Bronchial smooth muscle cell (primary cell): ENCODE measurements at places on chromosomes 5 and 9. TPM values are rescaled to one million over a fixed set of nuclear protein-coding genes. Genes with fewer than 3 reads are reported as not detected.

The DRD1 gene
- total RNA-seq: under 0.01 TPM in 1 of 2 replicates, not detected in the other

The C5orf58 gene
- not detected in 2 replicates for total RNA-seq

The SAXO1 gene
- total RNA-seq: 0.09 and 0.16 TPM in 2 replicates

The ANKH gene
- 10.6 and 19.8 TPM in 2 replicates for total RNA-seq

The OCLN gene
- total RNA-seq: 0.26 and 0.32 TPM in 2 replicates

The C5orf63 gene
- 1.7 and 3.6 TPM in 2 replicates for total RNA-seq

The TMEM252 gene
- total RNA-seq: not detected in 2 replicates

The PCA3 gene
- total RNA-seq: under 0.01 and 0.26 TPM in 2 replicates

The SLC36A3 gene
- not detected in 2 replicates for total RNA-seq

The QRFP gene
- total RNA-seq: not detected in 2 replicates

The MYORG gene
- 0.43 and 0.63 TPM in 2 replicates for total RNA-seq

The NUTM2F gene
- not detected in 2 replicates for total RNA-seq

The ADAMTS16 gene
- total RNA-seq: 0.16 TPM in 1 of 2 replicates, not detected in the other

The TMEM174 gene
- total RNA-seq: not detected in 2 replicates

The RNF183 gene
- total RNA-seq: not detected in 2 replicates

The TMOD1 gene
- total RNA-seq: 0.16 and 0.17 TPM in 2 replicates

The FUT7 gene
- total RNA-seq: not detected in 2 replicates

The EQTN gene
- total RNA-seq: not detected in 2 replicates

The GLT6D1 gene
- total RNA-seq: not detected in 2 replicates

The CTNND2 gene
- total RNA-seq: not detected in 2 replicates

The CRHBP gene
- total RNA-seq: 0.26 and 0.63 TPM in 2 replicates

The SVEP1 gene
- total RNA-seq: 28.2 and 62.5 TPM in 2 replicates

The PCDHGA9 gene
- 2.9 and 3.8 TPM in 2 replicates for total RNA-seq

The FOXD4 gene
- 0.09 and 0.16 TPM in 2 replicates for total RNA-seq

The GARIN3 gene
- total RNA-seq: not detected in 2 replicates

The PPP6C gene
- 7.3 TPM in 2 replicates for total RNA-seq

The CAVIN4 gene
- total RNA-seq: 0.79 and 1.6 TPM in 2 replicates

The IL7R gene
- total RNA-seq: 0.17 and 0.79 TPM in 2 replicates

The TMC1 gene
- under 0.01 and 0.26 TPM in 2 replicates for total RNA-seq

The RIC1 gene
- total RNA-seq: 29.6 and 29.9 TPM in 2 replicates

The OR13C9 gene
- not detected in 2 replicates for total RNA-seq

The SH2D3C gene
- total RNA-seq: not detected in 2 replicates

The NPDC1 gene
- total RNA-seq: 11.5 and 13.1 TPM in 2 replicates

The GDA gene
- total RNA-seq: not detected in 2 replicates

The EGFLAM gene
- 0.16 and 0.26 TPM in 2 replicates for total RNA-seq

The LCN15 gene
- not detected in 2 replicates for total RNA-seq

The C9orf43 gene
- total RNA-seq: 0.16 and 0.26 TPM in 2 replicates

The TMEM232 gene
- 6.3 and 14.7 TPM in 2 replicates for total RNA-seq

The GLRA1 gene
- total RNA-seq: not detected in 2 replicates

The PPP1R2B gene
- total RNA-seq: not detected in 2 replicates

The NUTM2G gene
- under 0.01 TPM in 1 of 2 replicates, not detected in the other for total RNA-seq

The PTPN3 gene
- under 0.01 and 0.17 TPM in 2 replicates for total RNA-seq

The IL5 gene
- total RNA-seq: not detected in 2 replicates

The GRXCR2 gene
- not detected in 2 replicates for total RNA-seq

The MATR3 gene
- 211 and 213 TPM in 2 replicates for total RNA-seq
